ENCODE measurements at places on chromosomes 4 and X. TPM values are rescaled to one million over a fixed set of nuclear protein-coding genes. Genes with fewer than 3 reads are reported as not detected.

DNA sequence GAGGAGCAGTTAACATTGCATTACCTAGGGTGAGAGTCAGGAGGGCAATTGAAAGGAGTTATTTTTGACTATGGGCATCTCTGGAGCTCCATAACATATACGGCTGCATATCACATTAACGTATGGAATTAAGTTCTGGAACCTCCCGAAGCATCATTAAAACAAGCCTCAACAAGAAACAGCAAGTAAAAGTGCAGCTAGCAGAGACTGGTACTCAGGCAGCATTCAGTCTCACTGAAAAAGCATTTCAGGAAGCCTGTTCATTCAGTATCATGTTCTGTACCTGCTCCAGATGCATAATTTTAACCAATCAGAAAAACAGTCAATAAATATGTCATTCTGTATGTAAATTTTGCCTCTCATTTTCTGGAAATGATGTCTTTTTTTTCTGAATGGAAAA, 299.6 kb downstream of the EPHA5 start:
- no peak for DNase-seq

DNA sequence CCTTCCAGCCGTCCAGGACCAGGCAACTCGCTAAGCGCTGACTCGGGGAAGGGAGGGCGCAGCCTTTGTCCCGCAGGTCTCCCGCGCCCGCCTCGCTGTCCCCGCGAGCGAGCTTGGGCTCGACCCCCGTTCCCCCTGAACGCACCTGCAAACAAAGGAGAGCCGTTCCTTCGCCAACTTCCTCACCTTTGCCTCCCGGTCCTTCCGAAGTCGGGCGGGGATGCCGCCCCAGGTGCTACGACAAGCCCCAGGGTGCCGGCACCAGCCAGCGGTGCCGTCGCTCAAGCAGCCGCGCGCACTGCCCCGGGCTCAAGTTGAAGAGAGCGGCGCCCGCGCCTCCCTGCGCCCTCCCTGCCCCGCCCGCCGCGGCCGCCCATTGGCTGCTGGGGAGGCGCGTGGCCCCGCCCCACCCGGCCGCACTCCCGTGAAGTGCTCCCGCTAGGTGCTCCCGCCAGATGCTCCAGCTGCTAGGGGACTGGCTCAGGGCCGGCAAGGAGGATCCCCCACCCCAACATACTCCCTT, 107.1 kb downstream of the NSUN7 start:
- DNase-seq: peak; percentile 61

DNA sequence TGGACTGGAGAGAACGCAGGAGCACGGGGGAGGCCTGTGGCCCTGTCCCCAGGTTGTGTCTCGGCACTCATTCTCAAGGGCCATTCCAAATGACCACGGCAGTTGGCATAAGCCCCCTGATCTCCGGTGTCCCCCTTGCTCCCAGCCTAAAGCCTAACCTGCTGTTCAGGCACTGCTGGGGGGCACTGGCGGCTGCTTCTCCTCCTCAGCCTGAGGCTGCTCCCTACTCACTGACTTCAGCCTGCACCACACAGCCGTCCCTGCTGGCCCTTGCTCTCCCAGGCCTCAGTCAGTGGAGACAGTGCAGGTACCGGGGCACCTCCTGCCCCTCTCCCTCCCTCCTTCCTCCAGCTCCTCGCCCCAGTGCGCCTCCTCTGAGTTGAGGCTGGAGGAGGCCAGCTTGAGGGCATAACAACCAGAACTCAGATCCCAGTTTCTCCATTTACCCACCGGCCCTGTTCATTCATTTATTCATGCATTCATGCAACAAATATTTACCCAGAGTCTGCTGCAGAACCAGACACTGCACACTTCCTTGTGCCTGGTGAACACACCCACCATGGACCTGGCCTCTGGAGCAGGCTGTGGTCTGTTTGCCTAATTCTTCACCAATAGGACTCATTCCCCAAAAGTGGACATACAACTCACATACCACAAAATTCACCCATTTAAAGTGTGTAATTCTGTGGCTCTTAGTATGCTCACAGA, 65.0 kb downstream of the CPZ start:
- no peak for DNase-seq

Gene USO1
- polyA plus RNA-seq: 72.0 TPM

GRCh38 chrX:153768311-153769157, 4.5 kb downstream of the PLXNB3 start:
- DNase-seq: no peak

GRCh38 chr4:153645183-153645582, 38.9 kb upstream of the TLR2 start:
- no peak for DNase-seq

- no peak for DNase-seq
These were observed 14.6 kb downstream of the FTHL17 start for GRCh38 chrX:31057291-31057690.

GRCh38 chrX:119991005-119991787, 47.6 kb upstream of the NKAP start:
- DNase-seq: no peak

Gene PPP1R2C
- not detected for polyA plus RNA-seq

DNA sequence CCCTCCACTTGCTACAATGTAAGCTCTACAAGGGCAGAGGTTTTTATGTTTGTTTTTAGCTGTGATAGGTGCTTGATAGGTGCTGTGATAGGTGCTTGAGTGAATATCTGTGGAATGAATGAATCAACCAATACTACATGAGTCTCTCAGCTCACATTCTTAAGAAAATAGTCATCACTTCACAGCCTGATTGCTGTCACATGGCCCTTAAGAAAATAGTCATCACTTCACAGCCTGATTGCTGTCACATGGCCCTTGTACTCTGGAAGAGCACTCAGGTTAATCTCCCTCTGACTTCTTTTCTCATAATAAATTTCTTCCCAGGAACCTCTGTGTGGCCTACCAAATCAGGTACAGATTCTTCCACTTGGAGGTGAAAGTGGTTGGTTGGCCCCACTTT, 335.2 kb downstream of the TENM3 start:
- peak; percentile 64 for DNase-seq

GRCh38 chrX:154140206-154140605, 3.8 kb upstream of the OPN1LW start:
- DNase-seq: no peak
